ENCODE measurements at places on chromosomes 13 and 19.
A peak's percentile ranks its signal among the peaks of the same experiment; 100 is the strongest.

- DNase-seq = no peak
These were observed 3.2 kb downstream of the OR7C2 start for GRCh38 chr19:14944456-14944855.

- no peak for DNase-seq
These were observed 33.3 kb upstream of the SPACA7 start for GRCh38 chr13:112342841-112343361.

GRCh38 chr13:28626266-28626665 is 32.7 kb upstream of the POMP start:
- DNase-seq = no peak

- peak; percentile 100 for DNase-seq
These were observed at the start of the genes BORCS8 and RFXANK for GRCh38 chr19:19192078-19192882. TSS of gene BORCS8 (minus strand) at chr19:19192152. CDS start at chr19:19192117, 35 bp downstream. TSS of gene RFXANK (plus strand) at chr19:19192258. CDS start at chr19:19193947, 1,689 bp downstream.

DNA sequence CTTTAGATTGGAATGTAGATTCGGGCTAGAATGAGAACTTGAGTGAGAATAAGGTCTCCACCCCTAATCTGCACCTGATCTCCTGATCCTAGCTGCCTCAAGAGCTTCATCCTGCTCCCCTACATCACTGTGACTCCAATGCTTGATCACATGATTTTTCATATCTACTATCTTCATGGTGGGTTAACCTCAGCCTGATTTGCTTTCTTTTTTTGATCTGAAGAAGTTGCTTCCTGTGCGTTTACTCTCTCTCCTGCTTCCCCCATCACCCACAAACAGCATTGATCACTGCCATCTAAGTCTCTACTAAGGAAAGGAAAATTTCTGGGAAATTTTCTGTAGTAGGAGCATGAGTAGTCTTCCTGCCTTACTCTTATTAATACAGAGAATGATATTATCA is 1542.1 kb upstream of the SLC10A2 start:
- no peak for DNase-seq

GRCh38 chr13:45015300-45015699 is 26.0 kb downstream of the GPALPP1 start:
- DNase-seq = no peak

DNA sequence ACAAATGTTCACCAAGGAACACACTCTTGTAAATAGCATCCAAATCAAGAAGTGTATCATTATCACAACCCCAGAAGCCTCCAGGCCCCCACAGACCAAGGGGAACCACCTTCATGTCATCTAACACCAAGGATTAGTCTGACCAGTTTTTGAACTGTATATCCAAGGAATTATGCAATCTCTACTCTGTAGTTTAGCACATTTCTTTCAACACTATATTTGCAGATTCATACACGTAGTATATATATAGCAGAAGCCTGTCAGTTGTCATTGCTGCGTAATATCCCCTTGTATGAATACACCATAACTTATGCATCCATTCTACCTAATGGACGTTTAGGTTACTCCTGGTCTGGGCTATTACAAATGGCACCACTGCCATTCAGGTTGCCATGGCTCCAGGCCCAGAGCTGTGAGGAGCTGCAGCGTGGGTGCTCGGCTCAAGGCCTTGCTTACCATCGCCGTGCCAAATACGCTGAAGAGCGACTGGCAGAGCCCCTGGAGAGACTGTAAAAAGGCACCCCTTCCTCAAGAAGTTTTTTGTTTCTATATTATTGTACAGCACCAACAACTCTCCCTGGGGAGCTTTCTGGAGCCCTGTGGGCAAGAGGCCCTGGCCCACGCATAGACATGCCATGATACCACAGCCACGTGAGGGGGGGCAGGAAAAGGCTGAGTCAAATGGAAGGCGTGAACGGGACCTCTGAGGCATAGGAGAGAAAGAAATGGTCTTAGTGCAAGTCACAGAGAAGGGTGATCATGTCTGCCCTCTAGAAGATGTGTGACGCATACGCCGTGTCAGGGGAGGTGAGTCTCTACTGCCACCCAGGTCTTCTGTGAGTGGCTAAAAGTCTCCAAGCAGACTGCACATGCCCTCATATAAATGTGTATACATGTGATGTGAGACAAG is 10.8 kb downstream of the LATS2 start:
- no peak for DNase-seq

- no peak for DNase-seq
These were observed 320.6 kb downstream of the GPC5 start for GRCh38 chr13:91719033-91719432.

All from NCI-H146 (cell line).